ENCODE measurements at places on chromosomes 3 and 15.

DNA sequence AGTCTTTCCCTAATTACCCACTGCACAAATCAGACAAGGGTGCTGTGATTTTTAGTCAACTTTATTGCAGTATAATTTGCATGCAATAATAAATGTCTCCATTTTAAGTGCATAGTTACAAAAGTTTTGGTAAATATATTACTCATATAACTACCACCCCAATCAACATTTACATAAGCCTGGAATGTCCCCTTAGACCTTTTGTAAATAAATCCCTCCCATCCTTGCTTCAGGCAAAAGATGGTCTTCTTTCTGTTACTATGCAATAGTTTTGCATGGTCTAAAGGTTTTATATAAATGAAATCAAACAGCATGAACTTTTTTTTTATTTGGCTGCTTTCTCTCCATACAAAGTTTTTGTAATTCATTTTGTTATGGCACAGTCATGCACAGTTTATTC is 235.4 kb downstream of the PYDC2 start:
- DNase-seq, result no peak

DNA sequence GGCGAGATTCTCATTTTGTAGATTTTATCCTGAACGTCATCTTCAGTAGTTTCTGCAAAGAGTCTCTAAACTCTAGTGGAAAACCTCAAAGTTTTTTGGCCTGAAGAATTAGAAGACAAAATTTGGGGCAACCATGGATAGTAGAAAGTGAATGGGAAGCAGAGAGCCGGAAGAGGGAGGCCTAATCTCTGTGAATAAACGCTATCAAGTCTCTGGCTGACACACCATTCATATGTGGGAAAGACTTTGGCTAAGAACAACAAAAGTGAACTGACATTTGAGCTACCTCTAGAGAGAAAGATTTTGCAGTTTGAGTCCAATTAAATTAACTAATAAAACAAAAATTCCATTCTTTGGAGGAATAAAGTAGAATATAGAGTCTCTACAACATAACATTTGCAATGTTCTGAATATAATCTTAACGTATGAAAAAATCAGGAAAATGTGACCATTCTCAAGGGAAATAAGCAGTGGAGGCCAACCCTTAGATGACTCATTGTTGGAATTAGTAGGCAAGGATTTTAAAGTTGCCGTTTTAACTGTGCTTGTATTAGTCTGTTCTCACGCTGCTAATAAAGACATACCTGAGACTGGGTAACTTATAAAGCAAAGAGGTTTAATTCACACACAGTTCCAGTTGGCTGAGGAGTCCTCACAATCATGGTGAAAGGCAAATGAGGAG is 184.6 kb downstream of the C3orf38 start:
- no peak for DNase-seq

- no peak for DNase-seq
Observed at GRCh38 chr15:93459396-93459795, 370.4 kb upstream of the RGMA start.

- no peak for DNase-seq
Observed at GRCh38 chr3:184241447-184242296, 7.1 kb downstream of the ALG3 start.

DNA sequence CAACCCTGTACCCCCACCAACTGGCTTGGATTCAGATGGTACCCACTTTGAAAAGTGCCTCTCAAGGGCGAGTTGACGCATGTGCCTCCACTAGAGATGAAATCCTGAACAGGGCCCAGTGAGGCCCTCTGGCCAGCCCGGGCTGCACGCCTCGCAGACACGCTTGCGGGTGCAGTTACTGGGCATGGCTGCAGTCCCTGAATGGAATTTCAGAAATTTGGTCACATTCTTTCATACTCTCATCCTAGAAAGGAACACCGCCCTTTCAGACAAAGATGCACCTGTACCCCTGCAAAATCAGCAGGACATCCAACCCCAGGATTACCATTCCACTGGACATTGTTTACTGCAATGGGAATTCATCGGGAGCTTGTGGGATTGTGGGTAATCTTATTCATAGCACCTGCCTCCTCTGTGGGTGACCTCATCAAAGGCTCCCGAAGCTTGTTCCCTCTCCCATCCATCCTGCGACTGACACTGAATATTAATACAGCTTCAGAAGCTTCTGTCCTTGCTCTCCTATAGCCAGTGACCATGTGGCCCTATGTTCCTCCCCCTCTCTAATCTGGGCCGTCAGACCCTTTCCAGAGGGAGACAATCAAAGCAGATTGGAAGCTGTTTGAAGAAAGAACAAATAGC is 42.5 kb upstream of the TPM1 start:
- DNase-seq, result no peak

DNA sequence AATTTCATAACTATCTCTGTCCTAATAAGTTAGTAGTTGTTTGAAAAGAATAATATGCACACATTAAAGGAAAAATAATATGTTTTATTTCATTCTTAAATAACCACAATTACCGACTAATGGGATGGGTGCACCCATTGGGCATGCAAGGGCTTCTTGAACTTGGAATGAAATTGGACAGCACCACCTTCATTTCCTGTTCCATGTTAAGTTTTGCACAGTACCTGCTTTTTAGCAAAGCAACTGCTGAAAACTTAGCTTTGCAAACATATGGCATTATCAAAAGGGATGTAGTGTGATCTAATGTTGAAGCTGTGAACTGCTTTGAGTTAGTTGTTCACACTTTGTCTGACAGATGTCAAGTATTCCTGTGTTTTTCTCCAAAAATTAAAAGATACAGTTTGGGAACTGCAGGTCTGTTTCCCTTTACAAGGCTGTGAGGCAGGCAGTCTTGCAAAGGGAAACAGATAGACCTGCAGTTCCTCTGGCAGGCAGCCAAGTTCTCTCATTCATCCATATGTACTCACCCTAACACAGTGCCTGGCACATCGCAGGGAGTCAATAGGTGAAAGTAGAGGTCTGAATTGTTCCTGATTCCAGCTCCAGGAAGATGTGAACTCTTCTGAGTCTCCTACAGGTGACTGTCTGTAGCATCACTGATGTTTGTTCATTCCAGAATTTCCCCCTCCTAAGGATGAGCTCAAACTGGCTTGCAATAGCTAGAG is 64.3 kb upstream of the GOLGA8B start:
- DNase-seq, result no peak
